ENCODE measurements at places on chromosomes 5 and 9. TPM values are rescaled to one million over a fixed set of nuclear protein-coding genes. Genes with fewer than 3 reads are reported as not detected.
A peak's percentile ranks its signal among the peaks of the same experiment; 100 is the strongest.

ELAVL2 gene
- total RNA-seq, result not detected

IFNB1 gene
- 0.23 TPM for total RNA-seq

PCDHGC4 gene
- total RNA-seq, result not detected

PRR7 gene
- total RNA-seq, result 10.3 TPM

GRCh38 chr5:72623936-72624335 is 116.7 kb upstream of the ZNF366 start:
- no peak for DNase-seq

DNA sequence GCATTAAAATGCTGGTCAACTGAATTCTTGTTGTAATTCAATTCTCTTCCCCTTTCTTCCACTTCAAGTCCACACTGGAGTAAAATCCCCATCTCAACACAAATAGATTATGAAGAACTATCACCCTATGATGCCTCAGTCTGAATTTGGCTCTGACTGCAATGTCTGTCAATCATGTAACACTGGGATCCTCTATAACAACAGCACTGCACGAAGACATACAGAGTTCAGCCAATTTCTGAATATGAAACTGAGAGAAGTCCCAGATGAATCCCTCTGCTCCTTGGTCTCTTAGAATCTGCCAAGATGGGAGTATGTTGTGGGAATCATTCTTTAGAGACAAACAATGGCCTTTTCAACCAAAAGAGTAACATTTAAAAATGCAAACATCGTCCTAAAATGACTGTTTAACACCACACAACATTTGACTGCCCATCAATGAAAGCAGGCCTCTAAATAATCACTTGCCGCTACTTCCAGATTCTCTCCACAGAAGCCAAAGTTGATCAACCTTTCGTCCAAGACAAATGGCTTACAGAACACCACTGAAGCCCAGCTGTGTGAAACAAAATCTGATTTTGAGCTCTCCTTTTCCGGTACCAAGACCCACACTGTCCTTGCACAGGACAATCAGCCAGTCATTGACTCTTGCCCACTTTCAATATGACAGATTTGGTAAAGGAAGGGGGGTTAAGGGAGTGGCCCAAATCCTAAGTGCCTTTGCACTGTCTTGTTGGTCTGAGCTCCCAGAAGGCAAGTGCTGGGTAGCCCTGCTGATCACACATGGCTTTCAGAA is 258.0 kb downstream of the EBF1 start:
- no peak for DNase-seq

- DNase-seq, result no peak
Measured at GRCh38 chr9:117125531-117125930, 289.3 kb downstream of the ASTN2 start.

DNA sequence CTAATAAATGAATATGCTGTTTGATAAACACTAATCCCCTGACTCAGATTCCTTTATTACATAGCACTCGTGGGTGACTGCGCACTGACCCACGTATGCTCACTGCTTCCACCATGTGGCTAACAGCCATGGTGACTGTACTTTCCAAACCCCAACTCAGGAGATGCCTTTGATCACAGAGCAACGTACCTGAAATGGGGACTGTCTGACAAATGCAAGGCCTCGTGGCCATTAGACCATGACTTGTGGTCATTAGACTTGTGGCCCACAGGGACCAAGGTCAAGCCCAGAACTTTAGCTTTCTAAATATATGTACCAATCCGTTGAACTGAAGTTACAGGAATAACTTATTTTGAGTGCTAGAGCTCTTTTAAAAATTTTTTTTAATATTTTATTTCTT is 46.6 kb downstream of the CYFIP2 start:
- DNase-seq, result peak; percentile 49

DNA sequence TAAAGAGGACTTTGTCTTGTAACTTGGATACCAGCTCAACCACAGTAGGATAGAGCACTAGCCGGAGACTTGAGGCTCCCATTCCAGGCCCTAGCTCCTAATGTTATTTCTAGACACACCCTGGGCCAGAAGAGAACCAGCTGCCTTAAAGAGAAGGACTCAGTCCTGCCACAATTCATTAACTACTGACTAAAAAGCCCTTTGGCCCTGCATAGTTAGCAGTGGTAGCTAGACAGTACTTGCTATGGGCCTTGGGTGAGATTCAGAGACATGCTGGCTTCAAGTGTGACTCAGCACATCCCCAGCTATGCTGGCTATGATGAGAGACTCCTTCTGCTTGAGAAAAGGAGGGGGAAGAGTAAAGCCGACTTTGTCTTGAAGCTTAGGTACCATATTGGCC is 47.3 kb downstream of the TMEM167A start:
- no peak for DNase-seq

DNA sequence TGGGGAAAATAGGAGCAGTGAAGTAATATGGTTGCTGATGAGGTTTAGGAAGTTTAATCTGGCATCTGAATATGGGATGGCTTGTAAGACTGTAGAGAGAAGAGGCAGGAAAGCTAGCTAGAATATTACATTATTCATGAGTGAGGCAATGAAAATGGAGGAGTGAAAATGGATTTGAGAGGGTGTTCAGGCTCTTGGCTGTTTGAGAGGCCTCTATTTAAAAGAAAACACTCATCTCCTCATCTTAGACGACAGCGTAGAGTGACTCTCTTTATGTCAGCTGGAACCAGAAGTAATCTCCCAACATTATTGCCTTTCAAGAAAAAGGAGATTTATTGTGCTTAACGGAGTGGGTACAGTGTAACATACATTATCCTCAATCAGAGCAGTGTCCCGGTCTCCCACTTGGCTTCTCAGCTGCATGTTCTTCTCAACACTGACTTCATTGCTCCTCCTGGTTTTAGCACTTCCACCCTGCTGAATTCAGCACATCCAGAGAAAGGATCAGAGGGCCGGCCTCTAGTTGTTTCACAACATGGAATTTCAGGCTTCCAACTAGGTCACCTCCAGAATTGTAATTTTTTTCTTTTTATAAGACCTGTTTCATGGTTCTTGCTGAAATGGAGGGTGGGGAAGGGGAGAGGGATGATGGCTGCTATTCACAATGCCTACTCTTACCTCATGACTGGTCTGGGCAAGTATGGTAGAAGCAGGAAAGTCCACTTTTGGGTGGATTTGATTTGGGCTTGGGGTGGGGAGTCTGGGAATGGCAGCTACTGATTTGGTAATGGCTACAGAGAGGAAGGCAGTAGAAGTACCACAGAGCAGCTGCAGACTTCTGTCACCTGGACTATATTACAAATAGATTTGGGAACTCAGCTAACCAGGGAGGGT is 52.9 kb upstream of the KIAA1958 start:
- no peak for DNase-seq

DNA sequence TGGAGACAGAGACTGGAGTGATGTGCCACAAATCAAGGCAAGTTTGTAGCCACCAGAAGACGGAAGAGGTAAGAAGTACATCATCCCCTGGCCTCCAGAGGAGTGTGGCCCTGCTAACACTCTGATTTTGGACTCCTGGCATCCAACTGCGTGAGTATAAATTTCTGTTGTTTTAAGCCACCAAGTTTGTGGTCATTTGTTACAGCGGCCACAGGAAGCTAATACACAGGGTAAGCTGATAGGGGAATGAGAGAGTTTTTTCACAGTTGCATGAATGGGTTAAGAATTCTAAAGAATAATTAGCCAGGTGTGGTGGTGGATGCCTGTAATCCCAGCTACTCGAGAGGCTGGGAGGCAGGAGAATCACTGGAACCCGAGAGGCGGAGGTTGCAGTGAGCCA is 25.8 kb downstream of the SMIM3 start:
- DNase-seq, result no peak

DNA sequence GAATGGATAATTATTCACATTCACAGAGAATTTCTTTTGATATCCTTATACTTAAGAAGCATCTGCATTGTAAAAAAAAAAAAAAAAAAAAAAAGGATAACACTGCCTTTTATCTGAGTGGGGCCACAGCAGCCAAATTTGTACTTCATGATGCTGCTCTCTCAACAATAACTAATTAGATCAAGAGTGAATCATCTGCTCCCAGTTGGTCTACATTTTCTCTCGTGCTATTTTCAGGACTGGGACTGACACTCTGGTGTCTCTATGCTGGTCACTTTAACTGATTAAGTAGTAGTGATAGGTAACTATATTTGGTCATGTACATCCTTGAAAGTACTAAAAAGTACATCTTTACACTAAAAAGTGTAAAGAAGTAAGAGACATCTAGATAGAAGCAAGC is 90.1 kb downstream of the RFX3 start:
- no peak for DNase-seq

DNA sequence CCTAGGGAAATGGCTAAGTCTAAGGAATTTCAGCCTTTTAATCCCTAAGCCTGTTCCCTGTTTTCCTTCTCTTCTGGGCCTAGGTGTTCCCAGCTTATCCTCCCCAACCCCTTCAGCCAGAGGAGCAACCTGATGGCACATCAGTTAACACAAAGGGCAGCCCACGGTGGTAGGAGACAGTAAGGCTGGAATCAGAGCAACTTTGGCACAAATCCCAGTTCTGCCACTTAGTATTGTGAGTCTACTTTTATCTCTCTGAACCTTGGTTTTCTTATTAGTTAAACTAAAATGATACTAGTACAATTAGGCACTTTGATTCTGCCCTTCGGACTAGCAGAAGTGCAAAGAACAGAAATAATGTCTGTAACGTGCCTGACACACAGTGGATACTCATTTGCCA is 246.8 kb downstream of the SAXO1 start:
- DNase-seq, result no peak

- DNase-seq, result no peak
Measured at GRCh38 chr9:109795613-109796012, 15.6 kb downstream of the PALM2AKAP2 start.

DNA sequence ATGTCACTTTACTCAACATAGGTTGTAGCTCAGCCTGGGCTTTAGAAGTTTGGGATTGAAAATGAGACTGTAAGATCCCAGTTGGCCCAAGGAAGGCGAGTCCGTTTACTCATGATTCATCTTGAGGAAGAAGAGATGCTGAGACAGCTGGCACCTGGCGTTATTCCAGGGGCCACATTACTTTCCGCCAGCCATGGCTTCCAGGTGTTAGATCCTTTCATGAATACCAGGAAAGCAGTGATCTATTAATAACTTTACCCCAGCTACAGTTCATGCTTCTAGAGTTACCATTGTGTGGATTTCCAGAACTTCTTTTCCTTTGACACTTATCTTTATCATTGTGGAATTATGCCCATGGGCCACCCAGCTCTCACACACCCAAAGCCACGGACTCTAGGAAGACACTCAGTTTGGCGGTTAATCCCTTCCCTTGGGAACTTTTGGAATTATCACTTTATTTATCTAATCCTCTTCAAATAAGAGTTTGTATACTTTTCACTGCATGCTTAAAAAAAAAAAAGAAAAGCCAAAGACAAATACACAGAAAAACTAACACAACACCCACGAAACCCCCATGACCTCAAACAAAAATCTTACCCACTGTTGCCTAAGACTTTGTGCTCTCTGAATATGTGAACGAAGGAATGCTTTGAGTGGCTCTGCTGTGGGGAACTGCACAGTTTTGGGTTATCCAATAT is 26.9 kb downstream of the RAI14 start:
- no peak for DNase-seq

- DNase-seq, result no peak
Measured at GRCh38 chr9:111969061-111969460, 72.4 kb downstream of the UGCG start.

- DNase-seq, result no peak
Measured at GRCh38 chr5:168301593-168302390, 10.3 kb downstream of the WWC1 start.

DNA sequence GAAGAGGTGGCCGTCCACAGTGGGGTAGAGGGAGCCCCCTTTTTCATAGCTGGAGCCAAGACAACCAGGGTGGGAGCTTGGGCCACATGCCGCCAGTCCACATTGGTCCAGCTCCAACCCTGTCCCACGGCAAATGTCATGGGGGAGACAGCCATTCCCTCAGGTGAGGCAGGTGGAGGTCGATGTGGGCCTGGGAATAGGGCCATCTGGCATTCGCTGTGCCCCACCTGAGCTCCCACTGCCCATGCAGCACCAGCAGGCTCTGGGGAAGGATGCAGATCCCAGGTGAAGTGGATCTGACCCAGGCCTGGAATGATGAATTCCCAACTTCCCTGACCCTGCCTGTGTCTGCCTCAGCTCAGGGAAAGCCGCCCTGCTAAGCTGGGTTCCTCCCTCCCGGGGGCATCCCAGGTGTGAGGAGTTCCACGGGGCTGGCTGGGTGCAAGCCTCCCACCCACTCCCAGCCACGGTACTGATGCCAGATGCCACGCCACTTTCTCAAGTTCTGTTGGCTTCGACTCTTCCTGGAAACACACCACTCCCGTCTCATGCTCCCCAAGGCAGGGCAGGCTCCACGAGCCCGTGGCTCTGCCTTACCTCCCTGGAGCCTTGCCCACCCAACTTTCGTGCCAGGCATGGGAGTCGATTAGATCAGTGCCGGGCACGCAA is 25.2 kb upstream of the FCN2 start:
- no peak for DNase-seq

GRCh38 chr5:135076801-135077200 is 42.8 kb upstream of the PITX1 start:
- no peak for DNase-seq

DNA sequence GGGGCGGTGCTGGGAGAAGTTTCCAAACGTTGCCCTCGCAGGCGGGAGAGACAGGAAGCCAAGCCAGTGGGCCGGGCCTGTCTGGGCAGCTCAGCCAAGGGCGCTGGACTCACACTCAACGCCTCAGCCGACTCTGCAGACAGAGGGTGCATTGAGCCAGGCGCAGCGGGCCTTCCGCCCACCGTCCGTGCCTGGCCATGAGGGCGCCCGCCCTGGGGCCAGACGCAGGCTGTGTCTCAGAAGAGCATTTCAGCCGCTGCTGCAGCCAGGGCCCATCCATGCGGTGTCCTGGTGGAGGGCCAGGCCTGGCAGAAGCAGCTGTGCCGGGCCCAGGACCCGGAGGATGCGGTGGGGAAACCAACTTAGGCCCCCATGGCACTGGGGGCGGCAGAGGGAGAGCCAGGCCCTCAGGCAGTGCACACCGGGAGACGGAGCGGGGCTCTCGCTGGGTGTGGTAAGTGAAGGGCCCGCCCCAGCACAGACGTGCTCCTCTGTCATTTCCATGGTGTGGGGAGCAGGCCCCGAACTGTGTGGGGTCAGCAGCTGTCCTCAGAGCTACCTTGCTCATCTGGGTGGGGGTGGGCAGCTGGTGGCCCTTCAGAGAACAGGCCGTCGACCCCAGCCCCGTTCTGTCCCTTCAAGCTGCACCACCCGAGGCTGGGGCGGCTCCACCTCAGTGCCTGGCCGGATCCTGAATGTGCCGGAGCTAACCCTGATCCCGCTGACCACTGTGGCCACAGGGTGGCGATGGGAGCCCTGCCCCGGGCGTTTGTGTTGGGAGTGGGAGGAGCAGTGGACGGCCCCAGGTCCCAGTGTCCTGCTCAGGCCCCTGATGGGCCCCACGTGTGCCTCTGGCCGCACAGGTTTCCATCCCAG is 18.0 kb downstream of the DNLZ start:
- no peak for DNase-seq
